ENCODE measurements at places on chromosomes 2 and 18.

DNA sequence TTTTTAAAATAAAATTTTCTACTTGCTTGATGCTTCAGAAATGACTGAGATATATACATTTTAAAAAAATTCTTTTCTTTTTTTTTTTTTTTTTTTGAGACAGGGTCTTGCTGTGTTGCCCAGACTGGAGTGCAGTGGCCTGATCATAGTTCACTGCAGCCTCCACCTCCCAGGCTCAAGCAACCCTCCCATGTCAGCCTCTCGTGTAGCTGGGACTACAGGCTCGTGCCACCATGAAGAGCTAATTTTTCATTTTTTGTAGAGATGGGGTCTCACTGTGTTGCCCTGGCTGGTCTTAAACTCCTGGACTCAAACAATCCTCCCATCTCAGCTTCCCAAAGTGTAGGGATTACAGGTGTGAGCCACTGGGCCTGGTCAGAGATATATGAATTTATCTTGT is 12.9 kb downstream of the CYS1 start:
- DNase-seq, result no peak

- no peak for DNase-seq
Observed at GRCh38 chr2:15719566-15720313, 128.1 kb downstream of the DDX1 start.

GRCh38 chr2:44996356-44996755 is 12.9 kb downstream of the SIX2 start:
- DNase-seq, result no peak

DNA sequence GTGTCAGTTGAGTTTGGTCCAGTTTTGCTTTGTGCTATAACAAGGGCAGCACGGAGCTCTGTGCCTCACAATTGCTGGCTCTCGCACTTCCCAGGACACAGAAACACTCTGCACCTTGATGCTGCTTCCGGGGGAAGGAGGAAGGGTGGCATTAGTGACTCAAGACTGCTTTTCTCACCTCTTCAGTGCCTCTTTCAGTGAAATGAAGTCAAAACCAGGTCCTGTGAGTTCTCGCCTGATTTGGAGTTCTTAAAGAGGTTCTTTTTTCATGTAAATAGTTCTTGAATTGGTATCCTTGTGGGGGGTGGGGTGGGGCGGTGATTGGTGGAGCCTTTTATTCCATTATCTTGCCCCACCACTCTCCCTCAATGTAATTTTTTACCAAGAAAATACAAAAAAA is 91.5 kb upstream of the MYT1L start:
- DNase-seq, result no peak

DNA sequence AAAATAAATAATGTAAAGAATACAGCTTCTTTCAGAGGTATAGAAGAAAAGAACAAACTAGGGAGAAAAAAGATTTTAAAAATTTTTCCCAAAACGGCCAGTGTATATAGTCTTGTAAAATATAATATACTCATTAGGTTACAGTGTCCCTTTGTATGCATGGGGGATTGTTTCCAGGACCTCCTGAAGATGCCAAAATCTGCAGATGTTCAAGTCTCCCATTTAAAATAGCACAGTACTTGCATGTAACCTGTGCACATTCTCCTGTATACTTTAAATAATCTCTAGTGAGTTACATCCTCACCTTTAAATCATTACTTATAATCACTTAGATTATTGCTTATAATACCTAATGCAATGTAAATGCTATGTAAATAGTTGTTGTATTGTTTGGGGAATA is 80.6 kb upstream of the LRRTM4 start:
- no peak for DNase-seq

- no peak for DNase-seq
Observed at GRCh38 chr18:50727721-50728471, 91.9 kb downstream of the MRO start.

- DNase-seq, result no peak
Observed at GRCh38 chr2:130251535-130251872, 53.3 kb upstream of the TUBA3E start.

- no peak for DNase-seq
Observed at GRCh38 chr2:2642906-2643890, 312.1 kb upstream of the MYT1L start.

GRCh38 chr2:49677227-49677626 is 522.9 kb upstream of the FSHR start:
- DNase-seq, result no peak

DNA sequence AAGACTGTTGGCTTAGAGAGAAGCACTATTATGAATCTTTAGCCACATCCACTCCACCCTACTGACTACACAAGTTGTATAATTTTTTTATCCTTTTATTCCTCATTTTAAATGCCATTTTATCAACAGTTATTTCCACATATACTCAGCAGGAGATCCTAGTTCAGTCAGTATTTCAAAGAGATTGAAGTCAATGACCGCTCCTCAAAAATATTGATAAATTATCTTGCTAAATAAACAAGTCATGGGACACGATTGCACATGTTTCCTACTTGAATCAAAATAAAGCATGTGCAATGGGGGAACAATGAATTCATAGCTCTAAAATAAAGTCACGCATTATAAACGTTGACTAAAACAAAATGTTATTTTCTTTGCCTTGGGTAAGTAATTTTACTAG is 496.5 kb downstream of the LRRTM4 start:
- DNase-seq, result no peak

- peak; percentile 55 for DNase-seq
Observed at GRCh38 chr2:9382604-9383235, 40.6 kb downstream of the ITGB1BP1 start.

DNA sequence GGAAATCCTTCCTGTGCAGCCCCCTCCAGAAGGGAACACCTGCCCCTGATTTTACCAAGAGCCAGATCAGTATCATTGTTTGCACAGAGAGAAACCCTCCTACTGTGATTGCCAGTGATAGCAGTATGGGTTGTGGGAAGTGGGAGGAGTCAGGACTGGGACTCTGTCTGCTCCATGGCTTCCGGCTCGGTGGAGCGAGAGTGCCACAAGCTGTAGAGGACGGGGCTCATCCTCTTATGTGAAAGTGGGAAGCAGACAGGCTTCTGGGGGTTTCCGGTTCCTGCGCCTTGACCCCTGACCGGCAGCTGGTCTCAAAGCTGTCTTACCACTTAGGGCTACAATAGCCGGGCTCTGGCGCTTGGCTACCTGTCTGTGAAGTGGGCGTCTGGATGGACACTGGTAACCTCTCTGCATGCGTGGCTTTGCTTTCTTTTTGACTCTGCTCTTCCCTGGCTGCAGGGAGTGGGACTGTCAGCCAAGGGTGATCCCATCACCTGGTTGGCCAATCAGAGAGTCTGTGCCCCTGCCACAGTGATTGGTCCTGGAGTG is 79.7 kb downstream of the BCL2L11 start:
- DNase-seq, result no peak

GRCh38 chr2:60554646-60555065 is 1.2 kb upstream of the BCL11A start:
- DNase-seq, result no peak

GRCh38 chr2:46446871-46447568 is 32.3 kb upstream of the TMEM247 start:
- no peak for DNase-seq

All from EH (cell line).